Dermis blood vessel endothelial cell (primary cell): ENCODE measurements at places on chromosomes 7 and 10. TPM values are rescaled to one million over a fixed set of nuclear protein-coding genes. Genes with fewer than 3 reads are reported as not detected.

NUTM2D gene
- 0.51 and 1.4 TPM in 2 replicates for total RNA-seq

ARHGEF5 gene
- 0.17 and 0.28 TPM in 2 replicates for total RNA-seq

FGFR2 gene
- 0.42 and 1.7 TPM in 2 replicates for total RNA-seq

TMEM196 gene
- total RNA-seq = not detected in 2 replicates

GRID2IP gene
- total RNA-seq = 0.05 TPM in 1 of 2 replicates, not detected in the other

AOAH gene
- 0.09 TPM in 1 of 2 replicates, not detected in the other for total RNA-seq

CRHR2 gene
- total RNA-seq = not detected in 2 replicates
